Upper lobe of left lung (tissue), 6 donors: ENCODE measurements at places on chromosomes 4 and X. TPM values are rescaled to one million over a fixed set of nuclear protein-coding genes. Genes with fewer than 3 reads are reported as not detected.

FATE1 gene
- not detected for total RNA-seq

ENPP6 gene
- total RNA-seq: not detected

NDST3 gene
- total RNA-seq: not detected

CNGA1 gene
- not detected for total RNA-seq

- no peak overlapping the region for H3K4me3 ChIP-seq
- H3K36me3 ChIP-seq: peaks cover 53% of the 10 kb centered on the region
Measured at GRCh38 chrX:47224266-47224895, 5.9 kb downstream of the CDK16 start.

DNA sequence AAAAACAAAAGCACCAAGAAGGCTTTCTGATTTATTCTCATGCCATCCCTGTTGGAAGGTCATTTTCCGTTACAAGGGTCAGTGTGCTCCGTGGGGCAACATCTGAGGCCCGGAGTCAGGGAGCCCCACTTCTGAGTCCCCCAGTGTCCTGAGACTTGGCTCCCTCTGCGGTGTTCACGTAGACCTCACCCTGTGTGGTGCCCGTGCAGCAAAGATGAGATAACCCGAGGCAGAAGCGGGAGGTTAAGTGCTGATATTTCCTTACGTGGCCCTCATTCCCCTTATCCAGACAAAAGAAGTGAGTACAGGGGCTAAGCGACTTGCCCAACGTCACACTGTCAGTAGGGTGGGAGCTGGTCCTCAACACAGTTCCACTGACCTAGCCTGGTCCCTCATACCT lies 3.5 kb downstream of the JAKMIP1 start:
- H3K27ac ChIP-seq: no peak overlapping the region
- no peak overlapping the region for H3K4me3 ChIP-seq
- no peaks in the 10 kb centered on the region for H3K27me3 ChIP-seq
- DNase-seq: no peak
- H3K4me1 ChIP-seq: peaks cover 28% of the 10 kb centered on the region

- H3K36me3 ChIP-seq: no peaks in the 10 kb centered on the region
- H3K4me1 ChIP-seq: no peaks in the 10 kb centered on the region
- no peak overlapping the region for H3K4me3 ChIP-seq
Measured at GRCh38 chr4:187251896-187252295, 528.2 kb upstream of the FAT1 start.

DNA sequence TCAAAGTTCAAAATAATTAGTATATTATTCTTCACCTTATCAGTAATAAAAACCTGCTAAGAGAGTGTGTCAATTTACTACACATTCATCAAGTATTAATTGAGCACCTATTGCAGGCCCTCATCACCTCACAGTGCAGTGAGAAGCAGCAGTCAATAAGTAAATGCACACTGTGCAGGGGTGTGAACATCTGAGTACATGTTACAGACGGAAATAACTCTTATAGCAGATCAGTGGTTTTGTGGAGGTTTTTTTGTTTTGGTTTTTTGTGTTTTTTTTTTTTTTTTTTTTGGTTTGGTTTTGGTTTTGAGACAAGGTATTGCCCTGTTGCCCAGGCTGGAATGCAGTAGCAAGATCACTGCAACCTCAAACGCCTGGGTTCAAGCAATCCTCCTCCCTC lies 20.3 kb downstream of the KLF3 start:
- peaks cover 35% of the 10 kb centered on the region for H3K36me3 ChIP-seq
- H3K27me3 ChIP-seq: no peaks in the 10 kb centered on the region
- H3K27ac ChIP-seq: no peak overlapping the region
- no peak for DNase-seq

GRCh38 chrX:42695800-42696358 lies 82.1 kb downstream of the PPP1R2C start:
- no peak overlapping the region for H3K4me3 ChIP-seq
- H3K27ac ChIP-seq: no peak overlapping the region
- DNase-seq: no peak
- no peaks in the 10 kb centered on the region for H3K27me3 ChIP-seq
- no peaks in the 10 kb centered on the region for H3K4me1 ChIP-seq

DNA sequence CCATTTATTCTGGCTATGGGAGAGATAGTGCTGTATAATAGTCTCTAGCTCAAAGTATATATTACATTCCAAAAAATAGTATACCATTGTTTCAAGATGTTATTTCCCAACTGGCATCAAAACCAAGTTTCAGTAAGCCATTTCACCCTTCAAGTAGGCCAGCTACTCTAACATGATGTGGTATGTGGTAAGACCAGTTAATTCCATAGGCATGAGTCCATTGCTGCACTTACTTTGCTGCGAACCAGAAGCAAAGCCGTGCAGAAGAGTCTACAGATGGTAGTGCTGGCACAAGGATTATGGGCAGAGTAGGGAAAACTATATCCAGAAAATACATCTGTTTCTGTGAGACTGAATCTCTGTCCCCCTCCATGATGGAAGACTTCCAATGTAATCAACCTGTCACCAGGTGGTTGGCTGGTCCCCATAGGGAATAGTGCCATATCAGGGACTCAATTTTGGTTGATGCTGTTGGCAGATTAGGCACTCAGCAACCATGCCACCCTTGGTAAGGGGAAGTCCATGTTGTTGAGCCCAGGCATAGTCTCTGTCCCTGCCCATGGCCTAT lies 49.8 kb upstream of the HSD17B10 start:
- H3K4me3 ChIP-seq: no peak overlapping the region
- no peaks in the 10 kb centered on the region for H3K27me3 ChIP-seq
- no peaks in the 10 kb centered on the region for H3K36me3 ChIP-seq
- H3K27ac ChIP-seq: no peak overlapping the region

DNA sequence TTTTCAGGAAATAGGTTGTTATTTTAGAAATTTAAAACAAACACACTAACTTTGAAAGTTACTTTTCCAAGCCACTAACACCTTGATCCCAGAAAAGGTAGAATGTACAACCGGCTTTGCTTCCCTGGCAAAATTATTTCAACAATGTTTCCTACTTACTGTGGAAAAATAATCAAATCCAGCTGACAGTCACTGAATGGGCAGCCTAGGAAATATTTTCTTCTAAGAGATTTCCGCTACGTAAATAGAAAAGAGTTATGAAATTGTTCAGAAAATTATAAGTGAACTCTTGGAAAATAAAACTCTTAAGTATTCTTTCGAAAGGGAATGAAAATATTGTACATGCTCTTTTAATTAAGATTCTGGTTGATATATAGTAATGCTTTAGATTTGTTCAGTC lies 195.7 kb downstream of the GASK1B start:
- no peaks in the 10 kb centered on the region for H3K36me3 ChIP-seq
- no peaks in the 10 kb centered on the region for H3K27me3 ChIP-seq
- no peak overlapping the region for H3K4me3 ChIP-seq
- no peaks in the 10 kb centered on the region for H3K4me1 ChIP-seq
- no peak overlapping the region for H3K27ac ChIP-seq
- no peak for DNase-seq

GRCh38 chrX:139882299-139882698 lies 50.6 kb downstream of the ATP11C start:
- H3K27ac ChIP-seq: no peak overlapping the region
- H3K4me1 ChIP-seq: no peaks in the 10 kb centered on the region
- no peaks in the 10 kb centered on the region for H3K27me3 ChIP-seq

DNA sequence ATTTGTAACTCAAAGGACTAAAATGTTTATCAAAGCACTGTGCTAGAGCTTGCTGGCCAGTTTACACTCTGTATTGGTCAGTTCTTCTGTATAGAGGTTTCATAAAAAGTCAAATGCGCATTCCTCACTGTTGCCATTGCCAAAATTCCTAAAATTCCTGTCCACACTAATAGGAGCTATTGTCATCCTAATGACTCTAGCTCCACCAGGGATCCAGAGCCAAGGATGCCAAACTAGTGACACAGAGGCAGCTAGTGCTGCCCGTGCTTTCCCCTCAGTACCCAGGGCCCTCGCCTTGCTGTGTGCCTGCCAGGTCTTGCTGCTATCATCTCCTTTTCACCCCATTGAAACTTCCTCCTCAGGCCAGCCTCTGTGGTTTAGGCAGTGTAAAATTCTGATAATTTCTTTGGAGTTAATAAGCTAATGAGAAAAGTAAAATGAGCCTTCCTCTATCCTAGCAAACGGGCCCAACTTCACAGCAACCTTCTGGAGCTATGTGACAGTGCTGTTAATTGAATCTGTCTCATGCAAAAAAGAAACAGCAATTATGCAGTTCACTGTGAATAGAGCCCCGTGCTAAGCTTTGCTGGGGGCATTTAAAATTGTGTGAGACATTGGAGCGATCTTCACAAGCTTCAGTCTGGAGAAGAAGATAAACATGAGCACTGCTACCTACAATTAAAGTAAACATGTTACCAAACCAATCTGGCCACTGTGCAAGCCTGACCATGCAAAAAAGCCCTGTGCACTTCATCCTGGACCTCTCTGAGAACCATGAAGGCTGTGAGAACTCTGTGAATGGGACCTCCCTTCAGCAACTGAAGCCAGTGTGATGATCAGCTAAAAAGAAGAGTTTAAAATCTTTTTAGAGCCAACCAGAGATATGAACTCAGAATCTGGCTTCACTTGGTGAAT lies 43.1 kb upstream of the FGF2 start:
- H3K4me1 ChIP-seq: peaks cover 6% of the 10 kb centered on the region
- H3K27me3 ChIP-seq: no peaks in the 10 kb centered on the region
- no peak overlapping the region for H3K4me3 ChIP-seq

DNA sequence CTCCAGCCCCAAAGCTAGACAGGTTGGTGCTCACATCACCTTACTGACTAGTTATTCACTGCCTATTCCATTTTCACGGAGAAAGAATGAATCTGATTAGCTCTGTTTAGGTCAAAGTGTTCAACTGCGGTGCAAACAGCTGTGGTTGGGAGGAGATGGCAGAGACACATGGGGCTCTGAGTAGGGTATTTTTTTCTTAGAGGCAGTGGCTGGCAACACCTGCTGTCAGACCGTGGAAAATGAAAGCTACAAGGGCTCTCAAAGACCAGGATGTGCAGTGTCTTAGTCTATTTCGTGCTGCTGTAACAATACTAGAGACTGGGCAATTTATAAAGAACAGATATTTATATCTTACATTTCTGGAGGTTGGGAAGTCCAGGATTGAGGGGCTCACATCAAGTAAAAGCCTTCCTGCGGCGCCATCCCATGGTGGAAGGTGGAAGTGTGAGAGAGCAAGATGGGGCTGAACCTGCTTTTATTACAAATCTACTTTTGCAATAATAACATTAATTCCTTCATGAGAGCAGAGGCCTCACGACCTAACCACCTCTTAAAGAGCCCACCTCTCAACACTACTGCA lies 10.6 kb downstream of the NYX start:
- DNase-seq: no peak
- H3K27ac ChIP-seq: no peak overlapping the region
- H3K36me3 ChIP-seq: no peaks in the 10 kb centered on the region
- H3K4me1 ChIP-seq: no peaks in the 10 kb centered on the region
- no peak overlapping the region for H3K4me3 ChIP-seq

DNA sequence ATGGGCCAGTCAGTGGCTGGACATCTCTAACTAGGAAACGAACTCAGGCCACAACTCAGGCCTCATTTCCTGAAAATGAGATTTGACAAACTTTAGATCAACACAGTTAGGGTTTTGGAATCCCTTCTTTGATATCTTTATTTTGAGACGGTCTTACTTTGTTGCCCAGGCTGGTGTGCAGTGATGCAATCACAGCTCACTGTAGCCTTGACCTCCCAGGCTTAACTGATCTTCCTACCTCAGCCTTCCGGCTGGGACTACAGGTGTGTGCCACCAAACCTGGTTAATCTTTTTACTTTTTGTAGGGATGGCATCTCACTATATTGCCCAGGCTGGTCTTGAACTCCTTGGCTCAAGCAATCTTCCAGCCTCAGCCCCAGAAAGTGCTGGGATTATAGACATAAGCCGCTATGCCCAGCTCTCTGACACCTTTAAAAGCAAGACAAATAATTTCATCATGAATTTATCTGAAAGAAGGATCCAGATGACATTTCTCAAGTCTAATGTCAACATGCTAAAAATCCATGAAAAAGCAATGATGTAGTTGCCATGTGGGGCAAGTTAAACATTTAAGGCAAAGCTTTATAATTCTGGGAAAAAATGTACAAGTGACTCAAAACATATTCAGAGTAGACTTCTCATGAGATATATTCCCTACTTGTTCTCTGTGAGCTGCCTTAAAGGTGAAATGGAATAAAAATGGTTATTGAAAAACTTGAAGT lies 89.1 kb upstream of the CBR4 start:
- no peaks in the 10 kb centered on the region for H3K27me3 ChIP-seq
- H3K27ac ChIP-seq: no peak overlapping the region
- DNase-seq: no peak
- H3K4me3 ChIP-seq: no peak overlapping the region
- H3K36me3 ChIP-seq: peaks cover 3% of the 10 kb centered on the region
